Cerebellum (tissue), 4 donors: ENCODE measurements at places on chromosomes 3 and 15.

DNA sequence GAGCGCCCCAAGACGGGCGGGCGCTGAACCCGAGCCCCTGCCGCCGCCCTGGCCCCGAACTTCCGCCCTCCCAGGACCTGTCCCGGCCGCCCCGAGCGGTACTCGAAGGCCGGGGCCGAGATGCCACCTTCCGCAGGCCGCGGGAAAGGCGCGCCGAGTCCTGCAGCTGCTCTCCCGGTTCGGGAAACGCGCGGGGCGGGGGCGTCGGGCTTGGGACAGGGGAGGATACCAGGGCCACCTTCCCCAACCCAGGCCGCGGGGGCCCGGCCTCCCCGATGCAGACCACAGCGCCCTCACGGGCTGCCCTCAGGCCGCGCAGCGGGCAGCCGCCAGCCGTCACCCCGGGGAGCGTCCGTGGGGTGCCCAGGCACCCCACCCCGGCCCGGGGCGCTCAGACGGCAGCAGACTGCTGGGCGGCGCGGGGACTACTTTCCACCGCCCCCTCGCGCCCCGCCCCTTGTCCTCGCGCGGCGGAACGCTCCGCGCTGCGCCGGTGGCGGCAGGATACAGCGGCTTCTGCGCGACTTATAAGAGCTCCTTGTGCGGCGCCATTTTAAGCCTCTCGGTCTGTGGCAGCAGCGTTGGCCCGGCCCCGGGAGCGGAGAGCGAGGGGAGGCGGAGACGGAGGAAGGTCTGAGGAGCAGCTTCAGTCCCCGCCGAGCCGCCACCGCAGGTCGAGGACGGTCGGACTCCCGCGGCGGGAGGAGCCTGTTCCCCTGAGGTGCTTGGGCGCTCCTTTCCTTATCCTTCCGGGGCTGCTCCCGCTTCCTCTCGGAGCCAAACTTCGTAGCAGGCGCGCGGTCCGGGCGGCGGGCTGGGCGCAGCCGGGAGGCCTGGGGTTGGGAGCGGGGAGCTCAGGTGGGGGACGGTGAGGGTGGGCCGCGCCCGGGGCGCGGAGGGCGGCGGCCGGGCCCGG, at the start of gene CTNNB1:
Gene CTNNB1, plus strand, starts transcription at position 556 of the 916 bp plus-strand sequence. CDS start 24,564 bp downstream, outside the sequence.
- DNase-seq = peak; percentile 80

GRCh38 chr3:160780245-160780644, 24.2 kb downstream of the PPM1L start:
- no peak for DNase-seq

- DNase-seq = no peak
These were observed 19.2 kb upstream of the UBE2Q2 start for GRCh38 chr15:75823860-75824613.

DNA sequence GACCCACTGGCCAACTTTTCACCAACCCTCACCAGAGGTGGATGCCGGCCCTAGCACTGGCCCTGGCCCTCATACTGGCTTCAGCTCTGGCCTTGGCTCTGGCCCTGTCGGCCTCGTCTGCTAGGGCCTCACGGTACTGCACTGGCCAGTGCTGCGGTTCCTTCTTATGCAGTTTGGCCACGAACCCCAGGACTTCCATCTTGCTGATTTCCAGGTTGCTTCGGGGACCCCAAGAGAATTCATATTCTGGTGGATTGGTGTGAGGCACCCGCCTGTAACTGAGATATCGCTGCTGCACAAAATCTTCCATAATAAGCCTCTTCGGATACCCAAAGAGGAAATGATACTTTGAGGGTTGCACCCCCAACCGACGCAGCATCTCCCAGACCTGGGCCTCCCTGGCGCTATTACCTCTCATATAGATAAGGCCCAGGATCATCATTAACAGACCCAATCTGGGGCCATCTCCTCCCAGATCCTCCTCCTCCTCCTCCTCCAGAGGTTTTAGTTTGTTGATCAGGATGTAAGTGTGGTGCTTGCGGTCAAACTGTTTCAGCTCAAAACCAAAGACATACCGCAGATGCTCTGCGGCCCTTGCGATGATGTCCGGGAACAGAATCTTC, 883 bp downstream of the MAGEF1 start:
- DNase-seq = peak; percentile 26

GRCh38 chr3:194852831-194853508, 167.3 kb downstream of the FAM43A start:
- no peak for DNase-seq

DNA sequence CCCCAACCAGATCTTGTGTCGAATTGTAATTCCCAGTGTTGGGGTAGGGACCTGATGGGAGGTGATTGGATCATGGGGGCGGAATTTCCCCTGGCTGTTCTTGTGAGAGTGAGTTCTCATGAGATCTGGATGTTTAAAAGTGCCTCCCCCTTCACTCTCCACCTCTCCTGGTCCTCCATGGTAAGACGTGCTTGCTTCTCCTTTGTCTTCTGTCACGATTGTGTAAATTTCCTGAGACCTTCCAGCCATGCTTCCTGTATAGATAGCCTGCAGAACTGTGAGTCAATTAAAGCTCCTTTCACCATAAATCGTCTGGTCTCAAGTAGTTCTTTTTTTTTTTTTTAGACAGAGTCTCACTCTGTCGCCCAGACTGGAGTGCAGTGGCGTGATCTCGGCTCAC, 42.3 kb downstream of the NR1D2 start:
- no peak for DNase-seq

GRCh38 chr3:152314677-152315353, 46.1 kb downstream of the MBNL1 start:
- DNase-seq = no peak

DNA sequence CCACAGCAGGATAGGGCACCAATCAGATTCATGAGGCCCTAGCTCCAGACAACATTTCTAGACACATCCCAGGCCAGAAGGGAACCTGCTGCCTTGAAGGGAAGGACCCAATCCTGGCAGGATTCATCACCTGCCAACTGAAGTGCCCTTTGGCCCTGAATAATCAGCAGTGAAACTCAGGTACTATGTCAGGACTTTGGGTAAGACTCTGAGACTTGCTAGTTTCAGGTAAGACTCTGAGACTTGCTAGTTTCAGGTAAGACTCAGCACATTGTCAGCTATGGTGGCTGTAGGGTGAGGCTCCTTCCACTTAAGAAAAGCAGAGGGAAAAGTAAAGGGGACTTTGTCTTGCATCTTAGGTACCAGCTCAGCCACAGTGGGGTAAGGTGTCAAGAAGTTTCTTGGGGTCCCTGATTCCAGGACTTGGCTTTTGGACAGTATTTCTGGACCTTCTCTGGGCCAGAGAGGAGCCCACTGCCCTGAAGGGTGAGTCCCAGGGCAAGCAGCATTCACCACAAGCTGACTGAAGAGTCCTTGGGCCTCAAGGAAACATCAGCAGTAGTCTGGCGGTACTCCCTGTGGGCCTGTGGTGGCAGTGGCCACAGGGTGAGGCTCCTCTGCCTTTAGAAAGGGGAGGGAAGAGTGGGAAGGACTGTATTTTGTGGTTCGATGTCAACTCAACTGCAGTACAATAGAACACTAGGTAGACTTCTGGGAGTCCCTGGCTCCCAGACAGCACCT, 13.7 kb upstream of the COL8A1 start:
- no peak for DNase-seq

DNA sequence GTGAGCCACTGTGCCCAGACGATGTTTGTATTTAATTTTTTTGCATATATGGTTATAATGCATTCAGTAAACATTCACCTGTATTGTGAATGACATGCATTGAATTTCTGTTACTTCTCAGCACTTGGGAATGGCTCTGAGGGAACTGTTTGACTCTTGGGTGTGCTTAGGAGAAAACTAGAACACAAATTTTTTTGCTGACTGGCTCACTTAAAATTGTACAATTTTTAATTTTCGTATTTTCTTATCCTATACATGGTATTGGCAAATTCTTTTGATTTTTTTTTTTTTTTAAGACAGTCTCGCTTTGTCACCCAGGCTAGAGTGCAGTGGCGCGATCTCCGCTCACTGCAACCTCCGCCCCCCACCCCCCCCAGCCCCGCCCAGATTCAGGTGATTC, 7.2 kb downstream of the ATP11B start:
- DNase-seq = no peak

- DNase-seq = no peak
These were observed 465.2 kb upstream of the TGFBR2 start for GRCh38 chr3:30141178-30141581.

- no peak for DNase-seq
These were observed 7.7 kb upstream of the SIAH2 start for GRCh38 chr3:150770681-150771080.

- no peak for DNase-seq
These were observed 104.2 kb downstream of the CNTN6 start for GRCh38 chr3:1197051-1197450.

GRCh38 chr15:28920781-28921331, 35.1 kb downstream of the APBA2 start:
- no peak for DNase-seq

GRCh38 chr15:92043283-92043682, 189.8 kb downstream of the SLCO3A1 start:
- DNase-seq = no peak

GRCh38 chr3:112735926-112736325, 95.0 kb upstream of the CCDC80 start:
- no peak for DNase-seq

- no peak for DNase-seq
These were observed 136.8 kb upstream of the ACP3 start for GRCh38 chr3:132180337-132180791.

DNA sequence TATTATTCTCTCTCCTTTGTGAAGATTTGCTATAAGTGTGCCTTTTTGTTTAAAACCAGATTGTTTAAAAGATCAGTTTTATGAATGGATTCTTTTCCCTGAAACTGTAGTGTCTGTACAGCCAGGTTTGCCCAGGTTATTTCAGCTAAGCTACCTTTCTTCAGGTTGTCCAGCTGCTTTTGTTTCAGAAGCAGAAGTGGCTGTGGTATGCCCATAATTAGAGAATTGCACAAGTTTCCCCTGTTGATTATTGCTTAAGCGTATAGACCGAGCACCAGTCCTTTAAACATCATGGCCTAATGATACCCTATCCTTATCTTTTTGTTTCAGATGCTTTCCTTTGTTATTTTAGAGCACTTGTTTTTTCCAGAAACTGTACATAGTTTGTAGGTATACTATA, 10.2 kb downstream of the ASB7 start:
- DNase-seq = no peak

- DNase-seq = no peak
These were observed 119.9 kb downstream of the KLF13 start for GRCh38 chr15:31446546-31446945.

- DNase-seq = no peak
These were observed 179.7 kb upstream of the ROBO1 start for GRCh38 chr3:79947469-79947868.

GRCh38 chr3:25910105-25910504, 120.2 kb downstream of the OXSM start:
- no peak for DNase-seq

- DNase-seq = no peak
These were observed 264.3 kb upstream of the ARHGEF26 start for GRCh38 chr3:153856932-153857331.

- DNase-seq = no peak
These were observed 514.8 kb downstream of the MECOM start for GRCh38 chr3:169148448-169149348.

DNA sequence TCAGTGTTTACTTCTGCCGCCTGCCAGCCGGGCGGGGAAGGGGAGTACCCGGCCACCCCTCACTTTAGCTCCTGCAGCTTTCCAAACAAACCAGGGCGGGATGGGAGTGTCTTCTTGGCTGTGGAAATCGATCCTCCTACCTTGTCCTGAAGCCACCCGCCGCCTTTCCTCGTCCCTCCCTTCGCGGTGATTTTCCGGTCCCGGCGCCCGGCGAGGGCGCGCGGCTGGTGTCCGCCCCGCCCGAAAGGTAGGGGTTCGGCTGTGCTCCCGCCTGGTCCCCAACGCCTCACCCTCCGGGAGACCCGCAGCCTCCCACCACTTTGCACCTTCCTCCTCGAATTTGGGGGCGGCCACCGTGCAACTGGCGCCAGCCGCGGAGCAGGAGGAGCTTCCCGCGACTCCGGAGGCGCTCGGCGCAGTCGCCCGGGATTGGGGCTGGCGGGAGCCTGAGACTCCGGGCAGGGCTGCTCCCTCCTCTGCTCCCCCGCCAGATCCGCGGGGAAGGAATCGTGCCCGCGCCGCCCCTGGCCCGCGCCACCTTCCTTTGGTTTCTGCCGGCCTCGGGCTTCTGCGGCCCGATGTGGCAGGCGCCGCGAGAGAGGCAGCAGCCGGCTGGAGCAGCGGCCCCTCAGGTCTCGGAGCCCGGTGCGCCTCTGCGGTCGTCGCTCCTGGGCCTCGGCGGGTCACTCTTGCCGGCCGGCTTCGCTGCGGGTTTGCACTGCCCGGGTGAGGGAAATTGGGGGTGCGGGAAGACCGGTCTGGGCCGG, 30.7 kb upstream of the ST3GAL6 start:
- DNase-seq = peak; percentile 59

- DNase-seq = no peak
These were observed 111.4 kb upstream of the PLAAT1 start for GRCh38 chr3:193129607-193130006.
